CD8-positive, alpha-beta memory T cell (primary cell): ENCODE measurements at places on chromosomes 6 and 20. TPM values are rescaled to one million over a fixed set of nuclear protein-coding genes. Genes with fewer than 3 reads are reported as not detected.

DNA sequence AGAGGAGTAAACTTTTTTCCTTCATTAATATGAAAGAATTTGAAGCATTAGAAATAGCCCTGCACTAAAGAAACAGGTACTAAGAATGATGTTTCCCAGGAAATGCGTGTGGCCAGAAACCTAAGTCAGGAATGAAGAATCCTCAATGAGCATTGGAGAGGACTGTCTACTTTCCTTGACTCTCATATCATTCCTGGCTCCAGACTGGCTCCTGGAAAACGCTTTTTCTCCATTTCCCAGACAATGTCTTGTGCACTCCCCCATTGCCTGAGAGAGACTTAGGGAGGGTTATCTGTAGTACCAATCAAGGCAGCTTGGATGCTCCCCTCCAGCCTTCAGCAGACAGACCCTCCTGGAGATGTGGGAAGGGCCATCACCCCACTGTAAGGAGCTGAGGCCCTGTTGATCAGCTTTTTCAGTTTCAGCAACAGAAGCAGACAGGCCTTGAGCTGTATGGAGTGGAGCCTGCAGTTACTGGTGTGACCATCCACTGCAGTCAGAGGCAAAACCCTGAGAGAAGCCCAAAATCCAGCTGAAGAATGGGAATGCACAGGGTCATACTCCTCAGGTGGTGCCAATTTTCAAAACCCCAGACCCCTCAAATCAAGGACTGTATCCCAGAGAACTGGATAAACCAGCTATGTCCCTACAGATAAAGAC, 127.3 kb upstream of the NT5E start:
- no peak overlapping the region for H3K4me3 ChIP-seq
- DNase-seq: no peak
- H3K4me1 ChIP-seq: no peaks in the 10 kb centered on the region

GRCh38 chr20:49450281-49450721, 32.2 kb downstream of the KCNB1 start:
- no peak for DNase-seq
- H3K4me3 ChIP-seq: no peak overlapping the region
- H3K27ac ChIP-seq: no peak overlapping the region
- H3K27me3 ChIP-seq: no peaks in the 10 kb centered on the region

DNA sequence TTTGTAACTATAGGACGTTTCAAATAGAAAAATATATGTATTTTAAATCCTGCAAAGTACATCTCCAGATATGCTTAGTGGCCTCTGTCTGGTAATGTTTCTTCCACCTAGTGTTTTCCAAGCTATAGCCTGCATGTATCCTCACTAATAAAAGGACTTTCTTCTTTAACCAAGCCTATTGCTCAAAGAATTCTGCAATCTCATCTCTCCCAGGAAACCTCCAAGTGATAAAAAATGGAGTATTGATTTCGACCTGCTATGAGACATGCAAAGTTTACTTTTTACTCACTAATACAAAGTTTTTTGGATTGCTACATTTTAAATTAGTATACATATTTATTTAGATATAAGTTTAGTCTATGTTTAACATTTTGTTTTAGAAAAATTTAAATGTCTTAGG, 23.3 kb downstream of the ADGRB3 start:
- no peaks in the 10 kb centered on the region for H3K27me3 ChIP-seq
- H3K4me3 ChIP-seq: no peak overlapping the region
- DNase-seq: no peak
- no peaks in the 10 kb centered on the region for H3K4me1 ChIP-seq

GRCh38 chr20:43320536-43320935, 130.8 kb upstream of the PTPRT start:
- no peaks in the 10 kb centered on the region for H3K36me3 ChIP-seq
- no peak for DNase-seq
- no peaks in the 10 kb centered on the region for H3K4me1 ChIP-seq

- H3K27me3 ChIP-seq: no peaks in the 10 kb centered on the region
- no peaks in the 10 kb centered on the region for H3K36me3 ChIP-seq
- no peaks in the 10 kb centered on the region for H3K4me1 ChIP-seq
Measured at GRCh38 chr6:149028767-149029405, 282.1 kb downstream of the UST start.

DNA sequence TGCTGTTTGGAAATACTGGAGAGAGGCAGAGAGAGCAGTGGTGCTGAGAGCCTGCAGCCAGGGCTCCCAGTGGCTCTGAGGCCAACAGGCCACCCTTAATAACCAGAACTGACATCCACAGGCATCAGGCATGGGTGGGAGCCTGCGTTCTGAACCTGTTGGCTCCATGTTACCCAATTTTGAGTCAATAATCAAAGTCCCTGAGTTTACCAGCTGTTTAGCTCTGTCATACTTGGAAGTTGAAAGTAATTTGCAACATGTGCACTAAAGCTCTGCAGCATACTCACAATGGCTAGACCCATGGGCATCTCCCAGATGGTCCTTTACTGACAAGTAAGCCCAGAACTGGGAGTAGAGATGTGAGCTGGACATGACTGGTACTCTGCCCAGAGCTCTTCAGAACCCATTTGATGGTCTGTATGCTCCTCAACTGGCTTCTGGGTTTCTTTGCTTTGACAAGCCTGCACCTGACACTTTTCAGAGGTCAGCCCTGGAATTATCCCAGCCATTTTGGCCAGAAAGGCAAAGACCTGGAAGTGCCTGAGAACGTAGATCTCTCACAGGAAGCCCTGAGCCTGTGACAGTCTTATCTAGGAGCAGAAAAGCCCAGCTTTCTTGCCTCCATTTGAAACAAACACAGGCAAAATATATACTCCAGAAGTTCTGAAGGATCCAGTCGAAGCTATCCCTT, 122.4 kb upstream of the CITED2 start:
- no peaks in the 10 kb centered on the region for H3K27me3 ChIP-seq
- peak overlapping the region; percentile 72 for H3K27ac ChIP-seq
- H3K4me3 ChIP-seq: no peak overlapping the region
- H3K36me3 ChIP-seq: no peaks in the 10 kb centered on the region
- H3K4me1 ChIP-seq: no peaks in the 10 kb centered on the region

DNA sequence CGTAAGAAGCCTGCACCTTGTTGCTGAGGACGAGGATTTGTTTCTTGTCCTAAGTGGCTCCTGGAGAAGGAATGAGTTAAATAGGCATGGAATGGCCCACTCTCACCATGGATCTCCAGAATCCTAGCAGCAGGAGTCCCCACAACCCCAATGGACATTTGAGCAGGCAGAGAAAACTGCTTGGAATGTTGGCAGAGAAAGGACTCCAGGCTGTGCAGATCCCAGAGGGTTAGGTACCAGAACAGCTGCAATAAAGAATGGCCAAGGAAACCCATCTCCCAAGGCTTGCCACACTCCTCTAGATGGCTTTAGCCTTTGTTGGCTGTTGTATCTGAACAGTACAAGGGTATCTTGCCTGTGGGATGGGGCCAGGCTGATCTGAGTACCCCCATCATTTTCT, 1415.7 kb upstream of the ADGRB3 start:
- H3K27me3 ChIP-seq: no peaks in the 10 kb centered on the region
- H3K36me3 ChIP-seq: no peaks in the 10 kb centered on the region
- no peak for DNase-seq
- H3K4me1 ChIP-seq: no peaks in the 10 kb centered on the region
- H3K27ac ChIP-seq: no peak overlapping the region

GRCh38 chr6:89139509-89140346, 6.1 kb upstream of the PM20D2 start:
- no peak for DNase-seq
- H3K27ac ChIP-seq: no peak overlapping the region
- H3K27me3 ChIP-seq: no peaks in the 10 kb centered on the region
- H3K4me1 ChIP-seq: no peaks in the 10 kb centered on the region
- no peaks in the 10 kb centered on the region for H3K36me3 ChIP-seq
- no peak overlapping the region for H3K4me3 ChIP-seq

DNA sequence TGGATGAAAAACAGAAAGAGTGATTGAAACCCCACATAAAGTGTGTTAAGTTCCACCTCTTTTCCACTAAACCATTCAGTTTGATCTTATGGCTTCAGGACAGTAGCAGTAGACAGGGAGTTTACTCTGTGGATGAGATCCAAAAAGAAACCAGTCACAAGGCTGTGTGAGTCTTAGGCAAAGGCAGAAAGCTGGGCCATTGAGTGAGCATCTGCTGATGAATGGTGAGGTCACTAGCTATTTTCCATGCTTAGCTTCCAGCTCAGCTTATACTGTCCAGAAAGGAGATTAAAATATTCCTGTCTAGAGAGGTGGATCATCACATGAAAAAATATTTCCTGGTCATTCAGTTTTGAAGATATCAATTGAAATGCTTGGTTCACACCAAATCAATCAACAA, 1643.9 kb downstream of the HACE1 start:
- H3K4me3 ChIP-seq: no peak overlapping the region
- no peaks in the 10 kb centered on the region for H3K4me1 ChIP-seq
- no peaks in the 10 kb centered on the region for H3K27me3 ChIP-seq
- DNase-seq: no peak
- no peaks in the 10 kb centered on the region for H3K36me3 ChIP-seq

- DNase-seq: no peak
- no peaks in the 10 kb centered on the region for H3K4me1 ChIP-seq
- no peaks in the 10 kb centered on the region for H3K36me3 ChIP-seq
- H3K27ac ChIP-seq: no peak overlapping the region
- H3K27me3 ChIP-seq: no peaks in the 10 kb centered on the region
Measured at GRCh38 chr6:100176311-100176950, 182.4 kb upstream of the MCHR2 start.

DNA sequence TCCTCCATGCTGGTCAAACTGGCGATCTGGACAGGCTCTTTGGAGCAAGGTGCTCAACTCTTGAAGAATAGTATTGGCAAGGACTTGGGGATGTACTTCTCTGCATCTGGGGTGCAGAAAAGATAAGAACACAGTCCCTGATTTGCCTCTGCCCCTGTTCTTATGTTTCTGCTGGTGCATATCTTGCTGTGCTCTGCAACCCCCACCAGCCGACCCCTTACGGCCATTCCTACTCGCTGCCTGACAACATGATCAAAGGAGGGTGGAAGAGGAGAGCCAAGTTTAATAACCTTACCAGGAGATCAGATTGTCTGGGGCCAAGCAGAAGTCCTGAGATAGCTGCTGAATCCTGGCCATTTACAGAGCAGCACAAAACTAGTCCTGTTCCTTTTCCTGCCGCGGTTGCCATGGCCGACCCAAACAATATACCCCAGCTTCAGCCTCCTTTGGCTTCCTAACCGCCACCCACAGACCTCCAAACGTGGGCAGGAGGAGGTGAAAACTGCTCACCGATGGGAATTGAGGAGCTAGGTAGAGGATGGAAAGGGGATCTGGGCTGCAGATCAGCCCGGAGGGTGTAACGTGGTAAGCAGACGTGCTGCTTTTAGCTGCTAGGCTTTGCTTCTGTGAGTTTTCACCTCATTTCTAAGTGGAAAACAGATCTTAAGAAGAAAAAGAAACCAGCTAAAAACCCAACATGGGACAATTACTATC, 60.9 kb downstream of the ATXN1 start:
- no peaks in the 10 kb centered on the region for H3K36me3 ChIP-seq
- H3K4me3 ChIP-seq: peak overlapping the region; percentile 73
- H3K27me3 ChIP-seq: no peaks in the 10 kb centered on the region
- peak overlapping the region; percentile 86 for H3K27ac ChIP-seq
- DNase-seq: peak; percentile 32

- no peak overlapping the region for H3K27ac ChIP-seq
- no peaks in the 10 kb centered on the region for H3K36me3 ChIP-seq
- H3K27me3 ChIP-seq: no peaks in the 10 kb centered on the region
- H3K4me1 ChIP-seq: peaks cover 7% of the 10 kb centered on the region
Measured at GRCh38 chr6:11346516-11346915, 114.0 kb upstream of the NEDD9 start.

- H3K4me1 ChIP-seq: peaks cover 6% of the 10 kb centered on the region
- H3K27ac ChIP-seq: no peak overlapping the region
- no peaks in the 10 kb centered on the region for H3K27me3 ChIP-seq
- H3K36me3 ChIP-seq: no peaks in the 10 kb centered on the region
Measured at GRCh38 chr6:70724524-70724923, 56.8 kb downstream of the SMAP1 start.

- H3K4me3 ChIP-seq: no peak overlapping the region
- DNase-seq: no peak
- H3K27ac ChIP-seq: no peak overlapping the region
- no peaks in the 10 kb centered on the region for H3K27me3 ChIP-seq
- no peaks in the 10 kb centered on the region for H3K36me3 ChIP-seq
Measured at GRCh38 chr6:93376026-93376540, 43.3 kb downstream of the EPHA7 start.

DNA sequence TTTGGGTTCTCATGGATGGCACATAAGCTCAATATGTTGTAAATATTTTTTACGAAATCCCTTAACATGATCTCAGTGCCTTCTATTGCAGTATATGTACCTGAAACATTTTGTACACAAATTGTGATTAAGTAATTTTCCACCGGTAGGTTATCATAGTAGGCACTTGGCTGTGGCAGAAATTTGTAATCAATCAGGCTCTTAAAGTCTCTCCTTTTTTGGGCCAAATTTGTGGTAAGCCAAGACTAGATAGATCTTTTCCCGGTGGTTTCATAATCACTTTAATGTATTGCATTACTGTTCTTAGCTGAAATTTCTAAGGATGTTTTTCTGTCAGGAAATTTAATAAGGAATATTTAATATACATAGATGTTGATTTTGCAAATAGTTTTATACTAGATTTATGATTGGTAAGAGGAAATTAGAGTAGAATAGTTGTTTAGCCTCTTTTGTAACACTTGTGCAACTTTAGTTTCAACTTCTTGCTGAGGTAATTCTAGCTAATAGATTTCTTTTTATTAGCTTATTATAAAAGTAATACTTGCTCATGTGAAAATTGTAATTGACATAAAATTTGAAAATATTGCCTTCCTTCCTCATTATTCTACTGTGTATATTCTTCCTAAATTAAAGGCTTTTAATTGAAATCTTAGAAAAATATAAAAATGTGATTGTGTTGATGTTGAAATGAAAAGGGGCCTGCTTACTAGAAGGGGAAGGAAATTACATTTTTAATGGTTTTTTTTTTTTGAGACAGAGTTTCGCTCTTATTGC, 3.2 kb downstream of the PCMT1 start:
- H3K27ac ChIP-seq: no peak overlapping the region
- H3K4me3 ChIP-seq: no peak overlapping the region
- no peaks in the 10 kb centered on the region for H3K36me3 ChIP-seq
- H3K27me3 ChIP-seq: no peaks in the 10 kb centered on the region
- H3K4me1 ChIP-seq: peaks cover 18% of the 10 kb centered on the region

GRCh38 chr20:45032781-45033180, 66.5 kb downstream of the STK4 start:
- no peak overlapping the region for H3K4me3 ChIP-seq
- H3K27ac ChIP-seq: no peak overlapping the region
- no peaks in the 10 kb centered on the region for H3K27me3 ChIP-seq

- H3K27ac ChIP-seq: no peak overlapping the region
- H3K4me1 ChIP-seq: no peaks in the 10 kb centered on the region
- no peaks in the 10 kb centered on the region for H3K36me3 ChIP-seq
- H3K4me3 ChIP-seq: no peak overlapping the region
Measured at GRCh38 chr6:53634184-53634631, 31.3 kb downstream of the KLHL31 start.

The BTN1A1 gene
- not detected for total RNA-seq

The FOXS1 gene
- not detected for total RNA-seq

The AIF1 gene
- 35.6 TPM for total RNA-seq

The COL10A1 gene
- total RNA-seq: not detected

The MICA gene
- total RNA-seq: 12.4 TPM

The TTLL9 gene
- not detected for total RNA-seq

The NKX2-2 gene
- not detected for total RNA-seq

The PAX1 gene
- total RNA-seq: not detected

The HDGFL1 gene
- not detected for total RNA-seq

The TLDC2 gene
- not detected for total RNA-seq
